ENCODE measurements at places on chromosomes 2 and 18.

DNA sequence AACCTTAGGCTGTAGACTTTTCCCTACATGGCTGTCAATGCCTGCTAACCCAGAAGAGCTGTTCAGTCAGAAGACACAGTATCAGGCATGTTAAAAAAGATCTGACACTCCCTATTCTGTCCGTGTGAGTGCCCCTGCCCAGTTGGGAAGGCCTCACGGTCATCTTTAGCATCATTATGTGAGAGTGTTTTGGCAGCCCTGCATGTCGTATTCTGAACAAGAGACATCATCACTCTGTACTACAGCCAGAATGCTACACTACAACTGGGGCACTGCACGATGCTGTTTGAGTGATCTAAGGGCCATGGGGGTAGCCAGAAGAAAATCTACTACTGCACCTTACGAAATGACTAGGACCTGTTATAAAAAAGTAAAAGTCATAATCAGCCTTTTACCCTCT is 67.2 kb downstream of the GREB1L start:
- no peak for DNase-seq

- no peak for DNase-seq
Measured at GRCh38 chr2:150689590-150689989, 202.1 kb upstream of the RND3 start.

DNA sequence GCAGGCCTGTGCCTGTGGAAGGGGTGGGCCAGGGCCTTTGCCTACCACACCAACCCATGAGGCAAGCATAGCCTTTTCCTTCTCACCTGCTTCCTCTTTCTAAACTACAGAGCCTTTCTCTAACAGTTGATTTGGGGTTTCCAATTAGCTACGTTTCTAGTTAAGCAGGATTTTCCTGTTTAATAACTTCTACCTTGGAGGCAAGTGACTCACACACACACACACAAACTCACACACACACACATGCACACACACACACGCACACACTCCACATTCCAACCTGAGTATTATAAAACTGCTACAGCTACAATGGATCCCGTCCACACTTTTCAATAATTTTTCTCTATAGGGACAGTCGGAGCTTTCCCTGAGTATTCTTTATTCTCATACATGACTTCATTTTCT is 84.9 kb downstream of the SOX11 start:
- no peak for DNase-seq

DNA sequence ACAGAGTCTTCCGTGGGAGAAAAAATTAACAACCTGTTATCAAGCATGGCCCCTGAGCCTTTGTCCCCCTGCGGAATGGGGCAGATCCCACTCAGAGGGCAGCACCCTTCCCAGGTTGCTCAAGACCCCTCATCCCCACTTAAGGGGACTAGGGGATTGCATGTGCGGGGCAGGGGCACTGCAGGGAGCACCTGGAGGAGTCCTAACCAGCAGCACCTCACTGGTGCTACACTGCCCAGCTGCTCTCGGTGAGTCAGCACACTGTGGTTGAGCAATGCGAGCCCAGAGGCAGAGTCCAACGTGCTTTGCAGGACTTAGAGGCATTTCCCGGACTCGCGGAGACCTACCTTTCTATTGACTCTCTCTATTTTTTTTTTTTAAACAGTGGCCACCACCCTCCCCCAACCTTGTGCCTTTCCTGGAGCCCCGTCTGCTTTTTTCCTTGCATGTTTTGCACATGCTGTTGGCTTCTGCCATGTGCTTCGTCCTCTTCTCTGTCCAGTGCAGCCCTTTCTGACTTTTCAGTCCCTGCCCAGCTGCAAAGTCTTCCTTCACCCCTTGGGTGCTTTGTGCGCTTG is 74.0 kb downstream of the IL1R2 start:
- DNase-seq: no peak

GRCh38 chr18:48334845-48335244 is 74.3 kb downstream of the ZBTB7C start:
- DNase-seq: no peak

GRCh38 chr2:231038483-231039293 is 1.4 kb downstream of the C2orf72 start:
- no peak for DNase-seq

- no peak for DNase-seq
Measured at GRCh38 chr18:8051453-8051852, 484.3 kb downstream of the PTPRM start.

GRCh38 chr2:136327162-136327852 is 209.4 kb upstream of the CXCR4 start:
- no peak for DNase-seq

- no peak for DNase-seq
Measured at GRCh38 chr2:220572385-220572784, 945.0 kb downstream of the SLC4A3 start.

- no peak for DNase-seq
Measured at GRCh38 chr2:181742922-181743722, 62.8 kb upstream of the NEUROD1 start.

- no peak for DNase-seq
Measured at GRCh38 chr2:27952070-27952469, 61.5 kb downstream of the BABAM2 start.

- DNase-seq: no peak
Measured at GRCh38 chr2:70918016-70918415, 17.7 kb upstream of the ATP6V1B1 start.
